Stimulated activated CD8-positive, alpha-beta memory T cell treated with anti-CD3 and anti-CD28 coated beads, Interleukin-7, amount 100 ng/mL, for 48 hours (primary cell): ENCODE measurements at places on chromosomes 6 and 20.

GRCh38 chr6:81263531-81264168 is 488.8 kb downstream of the TENT5A start:
- no peak for DNase-seq

DNA sequence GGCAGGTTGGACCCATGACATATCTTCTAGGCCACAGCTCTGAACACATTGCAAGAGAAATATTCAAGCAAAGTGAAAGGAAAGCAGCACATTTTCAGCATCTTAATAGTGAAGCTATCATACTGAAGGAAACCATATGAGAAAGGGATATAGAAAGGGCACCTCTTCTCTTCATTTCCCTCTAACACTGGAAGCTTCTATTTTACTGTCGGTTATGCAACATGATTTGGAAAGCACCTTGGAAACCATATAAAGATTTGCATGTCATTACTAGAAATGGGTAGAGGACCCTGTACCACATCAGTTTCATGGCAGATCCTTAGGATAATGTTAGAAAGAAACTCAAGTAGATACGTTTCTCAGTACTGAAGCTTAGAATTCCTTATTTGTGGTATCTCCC is 70.5 kb upstream of the HMGN3 start:
- no peak for DNase-seq

GRCh38 chr20:51419231-51419630 is 123.3 kb downstream of the NFATC2 start:
- DNase-seq: no peak

DNA sequence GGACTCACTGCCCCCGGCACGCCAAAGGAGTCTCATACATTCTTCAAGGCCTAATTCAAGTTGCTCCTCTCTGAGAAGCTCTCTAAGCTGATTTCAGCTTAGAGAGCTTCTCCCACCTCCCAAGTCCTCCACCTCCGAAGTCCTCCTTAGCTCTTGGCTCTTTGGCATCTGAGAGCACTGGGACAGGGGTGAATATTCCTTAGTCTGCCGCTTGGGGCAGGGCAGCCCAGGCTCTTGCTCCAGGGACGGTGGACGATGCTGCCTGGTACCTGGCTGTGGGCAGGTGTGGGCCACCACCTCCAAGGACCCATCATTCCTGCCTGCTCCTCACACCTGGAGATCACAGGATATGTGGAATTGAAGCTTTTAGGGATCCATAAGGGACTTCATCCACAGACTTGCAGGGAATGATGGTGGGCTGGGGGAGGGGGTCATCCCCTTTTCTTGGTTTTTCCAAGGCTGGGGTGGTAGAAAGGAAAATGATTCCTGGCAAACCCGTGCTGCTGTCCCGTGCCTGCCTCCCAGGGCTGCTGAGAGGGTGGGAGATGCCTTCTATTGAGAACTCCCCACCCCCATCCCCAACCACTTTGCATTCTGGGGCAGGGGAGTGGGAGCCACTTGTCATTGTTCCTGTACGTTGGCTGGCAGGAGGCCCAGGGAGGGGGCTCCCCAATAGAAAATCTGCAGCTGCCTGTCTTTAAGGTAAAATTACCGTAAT is 57.4 kb downstream of the ARHGAP40 start:
- no peak for DNase-seq

DNA sequence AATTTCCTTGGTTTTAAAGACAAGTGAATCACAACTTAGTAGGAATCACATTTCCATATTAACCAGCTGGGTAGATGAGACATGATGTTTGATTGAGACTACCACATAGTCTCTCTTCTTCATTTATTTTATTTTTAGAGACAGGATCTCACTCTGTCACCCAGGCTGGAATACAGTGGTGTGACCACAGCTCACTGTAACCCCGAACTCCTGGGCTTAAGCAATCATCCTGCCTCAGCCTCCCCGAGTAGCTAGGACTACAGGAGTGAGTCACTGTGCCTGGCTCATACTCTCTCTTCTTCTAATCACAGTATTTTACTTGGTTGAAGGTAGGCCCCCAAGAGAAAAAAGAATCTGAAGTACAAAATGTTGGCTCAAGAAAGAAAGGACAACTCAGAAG is 80.2 kb upstream of the ASF1A start:
- peak; percentile 44 for DNase-seq

DNA sequence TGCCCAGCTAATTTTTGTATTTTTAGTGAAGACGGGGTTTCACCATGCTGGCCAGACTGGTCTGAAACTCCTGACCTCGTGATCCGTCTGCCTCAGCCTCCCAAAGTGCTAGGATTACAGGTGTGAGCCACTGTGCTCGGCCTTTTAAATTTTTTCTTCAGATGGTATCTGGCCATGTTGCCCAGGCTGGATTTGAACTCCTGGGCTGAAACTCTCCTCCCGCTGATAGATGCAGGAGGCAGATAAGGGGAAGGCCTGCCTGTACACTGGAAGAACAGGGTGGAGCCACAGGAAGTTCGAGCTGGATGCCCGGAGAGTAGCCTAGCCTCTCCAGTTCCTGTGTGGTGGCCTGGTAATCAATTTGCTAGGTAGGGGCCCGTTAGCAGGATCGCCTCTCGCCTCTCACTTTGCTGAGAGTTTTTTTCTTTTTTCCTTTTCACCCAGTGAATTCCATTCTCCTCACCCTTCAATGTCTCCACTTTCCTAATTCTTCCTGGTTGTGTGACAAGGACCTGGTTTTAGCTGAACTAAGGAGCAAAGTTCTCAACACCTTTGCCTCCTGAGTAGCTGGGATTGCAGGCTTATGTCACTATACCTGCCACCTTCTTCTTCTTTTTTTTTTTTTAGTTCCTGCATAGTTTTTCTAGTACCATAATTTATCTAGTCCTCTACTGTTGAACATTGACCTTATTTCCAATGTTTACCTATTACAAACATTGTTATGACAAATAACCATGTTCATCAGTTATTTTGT is 19.4 kb upstream of the ITCH start:
- DNase-seq: no peak

DNA sequence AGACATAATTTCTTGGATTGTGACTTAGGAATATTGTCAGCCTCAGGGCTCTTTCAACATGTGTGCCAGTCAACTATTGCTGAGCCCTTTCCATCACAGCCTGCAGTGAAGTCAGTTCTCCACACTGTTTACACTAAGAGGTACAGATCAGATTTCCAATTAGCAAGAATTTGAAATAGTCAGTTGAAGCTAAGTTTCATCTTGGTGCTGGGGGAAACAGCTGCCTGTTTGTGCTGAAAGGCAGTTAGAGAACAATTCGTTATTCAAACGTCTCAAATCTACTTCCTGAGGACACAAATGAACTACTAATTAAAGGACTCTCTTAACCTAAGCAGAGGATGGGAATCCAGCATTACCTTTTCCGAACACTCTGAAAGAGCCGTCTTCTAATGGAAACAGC is 25.9 kb downstream of the ADGRF1 start:
- no peak for DNase-seq

DNA sequence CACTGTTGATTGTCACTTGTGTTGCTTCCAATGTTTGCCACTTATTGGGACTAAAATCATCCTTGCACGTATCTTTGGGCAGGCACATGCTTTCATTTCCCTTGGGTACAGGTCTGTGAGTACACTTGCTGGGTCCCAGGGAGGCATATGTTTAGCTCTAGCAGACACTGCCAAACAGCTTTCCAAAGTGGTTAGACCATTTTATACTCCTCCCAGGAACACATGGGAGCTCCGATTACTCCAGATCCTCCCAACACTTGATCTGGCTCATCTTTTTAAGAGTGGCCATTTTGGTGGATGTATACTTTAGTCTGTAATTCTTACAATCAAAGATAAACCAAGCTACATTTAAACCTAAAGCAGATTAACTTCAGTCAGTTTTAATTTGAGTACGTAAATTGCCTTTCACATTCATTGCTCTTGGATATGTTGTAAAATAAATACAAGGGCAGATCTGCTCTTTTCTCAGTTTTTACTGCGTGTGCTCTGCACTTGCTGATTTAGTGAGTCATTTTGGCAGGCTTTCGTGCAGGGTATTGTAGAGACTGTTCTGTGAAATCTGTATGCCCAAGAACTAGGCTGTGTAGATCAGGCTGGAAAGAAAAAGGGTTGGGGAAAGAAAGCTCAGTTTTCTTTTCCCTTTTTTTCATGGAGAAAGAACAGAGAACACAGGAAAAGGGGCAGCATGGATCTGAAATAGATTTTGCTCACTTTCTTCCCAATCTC is 19.5 kb downstream of the SLC22A1 start:
- DNase-seq: no peak

GRCh38 chr6:157982563-157983405 is 1.1 kb downstream of the SYNJ2 start:
- no peak for DNase-seq

- DNase-seq: no peak
Observed at GRCh38 chr6:108715832-108716231, 132.4 kb upstream of the ARMC2 start.

DNA sequence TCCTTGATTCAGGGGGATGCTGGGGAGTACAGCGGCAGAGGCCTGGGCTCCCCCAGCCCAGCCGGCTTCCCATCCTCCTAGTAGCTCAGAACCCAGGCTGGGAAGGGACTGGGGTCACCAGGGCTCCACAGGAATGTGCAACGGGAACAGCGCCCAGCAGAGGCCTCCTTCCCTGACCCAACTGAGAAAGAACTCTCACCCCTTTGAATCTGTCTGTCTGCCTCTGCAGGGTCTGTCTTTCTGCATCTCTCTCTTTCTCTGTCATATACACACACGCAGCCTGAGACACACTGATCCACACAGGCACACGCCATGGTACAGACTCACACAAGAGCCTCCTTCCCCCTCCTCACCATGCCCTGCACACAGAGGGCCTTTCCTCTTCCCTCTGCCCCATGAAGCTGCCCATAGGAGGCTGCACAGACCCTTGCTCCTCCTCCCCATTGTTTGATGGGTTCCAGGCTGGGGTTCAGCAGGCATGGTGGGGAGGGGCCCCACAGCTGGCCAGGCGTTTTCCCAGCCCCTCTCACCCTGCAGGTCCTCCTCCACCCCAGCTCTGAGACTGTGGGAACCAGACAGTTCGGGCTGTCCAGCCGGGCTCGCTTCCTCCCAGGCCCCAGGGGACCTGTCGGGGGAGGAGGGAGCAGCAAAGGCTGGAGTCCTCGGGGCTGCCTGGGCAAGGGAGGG is 2.8 kb downstream of the FOXS1 start:
- no peak for DNase-seq

- no peak for DNase-seq
Observed at GRCh38 chr6:37982317-37982716, 162.8 kb downstream of the ZFAND3 start.
